ENCODE measurements at places on chromosomes 7 and 10. TPM values are rescaled to one million over a fixed set of nuclear protein-coding genes. Genes with fewer than 3 reads are reported as not detected.

DNA sequence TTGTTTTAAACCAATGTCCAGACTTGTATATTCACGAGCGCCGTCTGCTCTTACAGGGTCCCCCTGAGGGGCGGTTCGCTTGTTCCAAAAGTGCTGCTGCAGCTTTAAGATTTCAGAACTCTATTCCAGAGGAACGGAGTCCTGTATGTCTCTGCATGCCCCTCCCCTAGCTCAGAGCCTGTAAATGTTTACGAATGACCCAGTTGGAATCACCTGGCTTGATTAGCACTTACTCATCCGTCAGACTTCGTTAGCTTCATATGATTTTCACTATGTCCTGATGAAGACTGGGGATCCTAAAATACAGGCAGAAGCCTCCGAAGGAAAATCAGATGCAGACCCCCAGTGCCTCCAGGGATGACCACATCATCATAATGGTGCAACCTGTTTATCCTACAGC lies 4.5 kb upstream of the CHST15 start:
- no peaks in the 10 kb centered on the region for H3K4me1 ChIP-seq
- no peaks in the 10 kb centered on the region for H3K36me3 ChIP-seq
- H3K27ac ChIP-seq: no peak overlapping the region
- DNase-seq: no peak
- no peak overlapping the region for H3K4me3 ChIP-seq
- H3K27me3 ChIP-seq: peaks cover 3% of the 10 kb centered on the region

GRCh38 chr7:40945788-40946187 lies 757.1 kb downstream of the INHBA start:
- no peaks in the 10 kb centered on the region for H3K27me3 ChIP-seq
- no peak overlapping the region for H3K4me3 ChIP-seq
- H3K27ac ChIP-seq: no peak overlapping the region
- H3K36me3 ChIP-seq: no peaks in the 10 kb centered on the region
- no peaks in the 10 kb centered on the region for H3K4me1 ChIP-seq
- no peak for DNase-seq

DNA sequence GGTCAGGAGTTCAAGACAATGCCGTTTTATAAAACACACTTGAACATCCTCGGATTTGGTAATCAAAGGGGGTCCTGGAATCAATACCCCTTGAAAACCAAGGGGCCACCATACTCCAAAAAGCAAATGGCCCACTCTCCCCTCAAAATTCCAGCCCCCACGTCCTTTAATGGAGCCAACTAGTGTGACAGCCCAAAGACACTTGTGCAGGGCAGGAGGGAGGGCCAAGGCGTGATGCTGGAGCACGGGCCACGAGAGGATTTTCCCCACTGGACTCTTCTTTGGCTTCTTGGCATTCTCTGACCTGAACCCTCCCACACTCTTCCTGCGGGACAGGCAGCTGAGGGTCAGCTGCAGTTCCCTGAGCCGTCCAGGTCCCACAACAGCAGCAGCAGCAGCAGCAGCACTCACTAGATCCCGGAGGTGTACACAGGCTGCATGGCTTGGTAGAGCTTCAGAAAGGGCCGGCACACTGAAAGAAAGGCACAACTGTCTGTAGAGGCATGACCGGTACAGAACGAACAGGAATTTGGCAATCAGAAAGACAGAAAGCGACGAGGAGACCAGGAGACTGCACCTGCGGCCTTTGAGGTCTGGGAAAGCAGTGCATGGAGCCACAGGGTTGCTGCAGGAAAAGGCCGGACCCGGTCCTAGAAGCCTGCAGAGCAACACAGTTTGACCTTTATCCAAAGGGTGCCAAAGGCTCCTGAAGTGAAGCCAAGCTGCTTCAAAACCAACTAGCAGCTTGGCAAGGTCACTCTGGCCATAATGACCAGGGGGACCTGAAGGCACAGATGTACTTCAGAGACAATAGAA lies 168.2 kb downstream of the TNS3 start:
- peaks cover 10% of the 10 kb centered on the region for H3K4me1 ChIP-seq
- no peak for DNase-seq

DNA sequence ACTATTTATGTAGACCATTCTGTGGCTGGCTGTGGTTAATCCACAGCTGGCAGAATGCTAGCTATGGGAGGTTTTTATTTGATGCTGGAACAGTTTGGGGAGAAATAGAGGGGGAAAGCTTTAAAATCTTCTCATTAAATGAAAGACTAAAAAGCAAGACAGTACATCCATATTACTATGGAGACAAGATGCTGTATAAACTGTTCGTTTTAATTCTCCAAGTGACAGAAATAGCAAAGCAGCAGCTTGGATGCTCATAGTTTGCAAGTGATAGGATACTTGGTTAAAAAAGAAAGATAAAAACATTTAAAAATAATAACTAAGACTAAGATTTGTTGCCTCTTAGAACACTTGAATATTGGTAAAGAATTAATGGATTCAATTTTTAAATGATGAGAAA lies 304.9 kb upstream of the KAT6B start:
- H3K4me3 ChIP-seq: no peak overlapping the region
- DNase-seq: no peak
- H3K27ac ChIP-seq: no peak overlapping the region
- no peaks in the 10 kb centered on the region for H3K4me1 ChIP-seq
- no peaks in the 10 kb centered on the region for H3K27me3 ChIP-seq

DNA sequence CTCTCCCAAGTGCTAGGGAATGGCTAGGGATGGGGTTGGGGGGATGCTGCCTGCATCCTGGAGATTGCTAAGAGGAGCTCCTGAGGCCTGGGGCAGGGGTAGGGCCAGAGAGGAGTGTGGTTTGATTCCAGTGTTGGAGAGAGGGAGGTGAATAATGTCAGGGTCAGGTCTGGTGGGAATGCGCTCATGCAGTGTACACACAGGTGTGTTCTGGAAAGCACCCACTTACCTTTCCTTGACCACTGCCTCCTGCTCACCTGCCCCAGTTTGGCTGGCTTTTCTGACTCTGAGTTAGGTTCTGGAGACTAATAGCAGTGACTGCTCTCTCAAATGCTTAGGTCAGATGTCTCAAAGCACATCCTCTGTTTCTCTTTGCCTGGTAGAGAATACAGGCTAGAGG lies 135.4 kb upstream of the BMPER start:
- no peak overlapping the region for H3K4me3 ChIP-seq
- no peak overlapping the region for H3K27ac ChIP-seq
- no peaks in the 10 kb centered on the region for H3K36me3 ChIP-seq
- no peaks in the 10 kb centered on the region for H3K27me3 ChIP-seq

- no peak for DNase-seq
- H3K4me1 ChIP-seq: no peaks in the 10 kb centered on the region
- H3K4me3 ChIP-seq: no peak overlapping the region
- H3K27ac ChIP-seq: no peak overlapping the region
- H3K27me3 ChIP-seq: no peaks in the 10 kb centered on the region
These were observed 59.1 kb downstream of the NRF1 start for GRCh38 chr7:129670656-129671055.

CTAGE8 gene
- 4.3 TPM for total RNA-seq

NHLRC2 gene
- total RNA-seq: 40.8 TPM

Measured in kidney (tissue), 22 donors.